Uterus (tissue), 4 donors: ENCODE measurements at places on chromosomes 11 and 22. TPM values are rescaled to one million over a fixed set of nuclear protein-coding genes. Genes with fewer than 3 reads are reported as not detected.

The RIMBP3B gene
- total RNA-seq: not detected

The TBX10 gene
- total RNA-seq: not detected

The CENPM gene
- total RNA-seq: 12.7 TPM

The SULT4A1 gene
- total RNA-seq: not detected

The CNIH2 gene
- total RNA-seq: 1.2 TPM

The GPR83 gene
- not detected for total RNA-seq

The CYP2D6 gene
- total RNA-seq: not detected

The SLC25A45 gene
- 5.9 TPM for total RNA-seq

The RIBC2 gene
- not detected for total RNA-seq

The SLC17A6 gene
- not detected for total RNA-seq

The CABP4 gene
- not detected for total RNA-seq

The SLCO2B1 gene
- total RNA-seq: 20.9 TPM

The STT3A gene
- 183 TPM for total RNA-seq

The NLRP14 gene
- total RNA-seq: not detected

The CHRM1 gene
- total RNA-seq: not detected

The MPZL2 gene
- total RNA-seq: 48.7 TPM

The MFNG gene
- 7.6 TPM for total RNA-seq

The ATXN10 gene
- total RNA-seq: 258 TPM

The LMO2 gene
- total RNA-seq: 31.8 TPM

The KRTAP5-8 gene
- total RNA-seq: 0.64 TPM

The CDHR5 gene
- 0.29 TPM for total RNA-seq

The UPK3A gene
- not detected for total RNA-seq

The HTR3A gene
- total RNA-seq: not detected

The JOSD1 gene
- total RNA-seq: 34.3 TPM

The RCN1 gene
- 26.1 TPM for total RNA-seq

The GAB4 gene
- total RNA-seq: not detected

The GRAMD4 gene
- 5.6 TPM for total RNA-seq

The OR51E1 gene
- 1.0 TPM for total RNA-seq

The OR52E8 gene
- not detected for total RNA-seq

The SLC22A25 gene
- not detected for total RNA-seq
